ENCODE measurements at places on chromosomes 16 and 17. TPM values are rescaled to one million over a fixed set of nuclear protein-coding genes. Genes with fewer than 3 reads are reported as not detected.

Gene NPIPA2
- not detected for total RNA-seq

Gene KRTAP4-4
- total RNA-seq, result not detected

GRCh38 chr16:11238272-11239202 is 17.5 kb downstream of the SOCS1 start:
- no peak for DNase-seq

Gene ARL5C
- not detected for total RNA-seq

Gene SLC35G6
- total RNA-seq, result not detected

DNA sequence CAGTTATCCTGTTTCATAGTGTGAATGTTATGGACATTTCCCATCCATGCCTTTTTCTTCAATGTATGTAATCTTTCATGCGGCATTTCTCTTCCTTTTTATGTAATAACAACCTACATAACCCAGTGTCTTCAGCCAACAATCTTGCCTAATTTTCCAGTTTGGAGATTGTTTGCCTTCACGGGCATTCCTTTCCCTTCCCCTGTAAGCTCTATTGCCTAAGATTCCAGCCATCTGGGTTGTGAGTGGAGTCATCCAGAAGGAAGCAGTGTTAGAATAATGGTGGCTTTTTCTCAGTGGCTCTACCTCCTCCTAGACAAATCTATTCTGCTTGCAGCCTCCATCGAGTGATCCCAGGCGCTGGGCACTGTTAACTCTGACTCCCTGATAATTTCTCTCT is 22.3 kb downstream of the SYCE1L start:
- no peak for DNase-seq

Data from H4 (cell line).